ENCODE measurements at places on chromosomes 12 and 14. TPM values are rescaled to one million over a fixed set of nuclear protein-coding genes. Genes with fewer than 3 reads are reported as not detected.

The ERBB3 gene
- 0.52 TPM for total RNA-seq

The TOMM20L gene
- total RNA-seq, result not detected

The ITGA7 gene
- total RNA-seq, result 5.6 TPM

The TAS2R14 gene
- 2.6 TPM for total RNA-seq

The CLEC4C gene
- not detected for total RNA-seq

The KRT75 gene
- not detected for total RNA-seq

The VRTN gene
- not detected for total RNA-seq

The SERPINA3 gene
- 3.9 TPM for total RNA-seq

DNA sequence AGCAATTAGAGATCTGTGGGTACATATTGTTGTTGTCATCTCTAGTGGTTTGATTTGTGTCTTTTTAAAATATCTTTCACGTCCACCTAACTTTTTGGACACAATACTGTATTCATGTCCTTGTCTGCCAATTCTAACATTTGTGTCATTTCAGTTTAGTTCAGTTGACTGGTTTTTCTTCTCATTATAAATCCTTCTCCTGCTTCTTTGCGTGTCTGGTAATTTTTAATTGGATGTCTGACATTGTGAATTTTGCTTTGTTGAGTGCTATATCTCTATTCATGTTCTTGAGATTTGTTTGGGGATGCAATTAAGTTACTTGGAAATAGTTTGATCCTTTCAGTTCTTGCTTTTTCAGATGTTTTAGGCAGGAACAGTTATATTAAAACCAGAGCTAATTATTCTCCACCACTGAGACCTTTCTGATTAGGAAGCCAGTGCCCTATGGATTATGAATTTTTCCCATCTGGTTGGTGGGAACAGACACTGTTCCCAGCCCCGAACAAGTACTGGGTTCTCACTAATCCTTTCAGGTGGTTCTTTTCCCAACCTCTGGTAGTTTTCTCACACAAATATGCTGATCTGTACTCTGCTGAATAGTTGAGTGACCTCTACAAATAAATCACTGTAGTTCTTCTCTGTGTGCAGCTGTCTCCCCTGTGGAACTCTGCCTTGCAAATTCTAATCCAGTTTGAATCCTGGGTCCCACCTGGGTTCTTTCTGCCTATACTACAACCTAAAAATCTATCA, 91.1 kb upstream of the DYNC1H1 start:
- DNase-seq, result no peak
- no peak overlapping the region for H3K4me3 ChIP-seq
- peaks cover 19% of the 10 kb centered on the region for H3K4me1 ChIP-seq
- peaks cover 1% of the 10 kb centered on the region for H3K36me3 ChIP-seq

DNA sequence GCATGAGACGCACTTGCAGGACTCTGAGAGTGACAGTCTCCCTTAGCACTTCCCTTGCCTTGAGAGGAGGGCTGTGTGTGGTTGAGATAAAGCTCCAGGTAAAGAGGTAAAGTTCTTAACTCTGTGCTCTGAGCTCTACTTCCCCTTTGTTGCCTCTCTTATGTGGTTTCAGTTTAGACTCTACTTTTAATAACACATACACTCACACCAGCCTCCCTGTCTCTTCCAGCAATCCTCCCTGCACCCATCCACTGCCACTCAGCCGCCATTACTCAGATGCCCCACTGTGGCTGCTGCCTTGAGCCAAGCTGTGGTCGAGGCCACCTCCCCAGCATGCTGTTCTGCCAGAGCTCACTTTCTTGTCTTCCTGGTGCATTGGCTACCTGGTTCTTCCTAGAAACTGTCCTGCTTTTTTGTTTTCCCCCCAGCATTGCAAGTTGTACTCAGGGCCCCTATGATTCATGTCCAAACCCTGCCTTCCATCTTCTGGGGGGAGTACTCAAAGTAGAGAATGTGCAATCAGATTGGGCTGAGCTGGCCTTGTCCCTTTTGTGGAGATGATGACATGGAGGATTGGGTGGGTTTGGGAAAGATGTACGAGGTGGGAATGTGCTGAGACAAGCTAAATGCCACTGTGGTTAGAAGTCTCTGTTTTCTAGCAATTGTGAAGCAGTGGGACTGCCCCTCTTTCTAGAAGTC, 115.5 kb upstream of the PARP11 start:
- no peak overlapping the region for H3K27ac ChIP-seq
- no peaks in the 10 kb centered on the region for H3K4me1 ChIP-seq
- no peak overlapping the region for H3K4me3 ChIP-seq

- no peak overlapping the region for H3K4me3 ChIP-seq
- DNase-seq, result no peak
- H3K4me1 ChIP-seq, result no peaks in the 10 kb centered on the region
- no peaks in the 10 kb centered on the region for H3K36me3 ChIP-seq
- H3K27me3 ChIP-seq, result no peaks in the 10 kb centered on the region
Measured at GRCh38 chr14:38074081-38074480, 133.6 kb upstream of the SSTR1 start.

GRCh38 chr12:92530706-92531105, 172.1 kb upstream of the PLEKHG7 start:
- no peak for DNase-seq
- no peak overlapping the region for H3K27ac ChIP-seq
- H3K4me3 ChIP-seq, result no peak overlapping the region
- no peaks in the 10 kb centered on the region for H3K36me3 ChIP-seq
- H3K27me3 ChIP-seq, result no peaks in the 10 kb centered on the region

GRCh38 chr12:119229837-119230236, 51.1 kb downstream of the HSPB8 start:
- H3K27me3 ChIP-seq, result peaks cover 17% of the 10 kb centered on the region
- peak overlapping the region; percentile 65 for H3K4me3 ChIP-seq
- peaks cover 7% of the 10 kb centered on the region for H3K4me1 ChIP-seq
- H3K36me3 ChIP-seq, result no peaks in the 10 kb centered on the region
- no peak for DNase-seq
